ENCODE measurements at places on chromosomes 6 and 20.

- no peak for DNase-seq
Observed at GRCh38 chr20:57567471-57568079, 6.7 kb downstream of the PCK1 start.

- peak; percentile 61 for DNase-seq
Observed at GRCh38 chr6:14108571-14109410, 8.8 kb upstream of the CD83 start.

DNA sequence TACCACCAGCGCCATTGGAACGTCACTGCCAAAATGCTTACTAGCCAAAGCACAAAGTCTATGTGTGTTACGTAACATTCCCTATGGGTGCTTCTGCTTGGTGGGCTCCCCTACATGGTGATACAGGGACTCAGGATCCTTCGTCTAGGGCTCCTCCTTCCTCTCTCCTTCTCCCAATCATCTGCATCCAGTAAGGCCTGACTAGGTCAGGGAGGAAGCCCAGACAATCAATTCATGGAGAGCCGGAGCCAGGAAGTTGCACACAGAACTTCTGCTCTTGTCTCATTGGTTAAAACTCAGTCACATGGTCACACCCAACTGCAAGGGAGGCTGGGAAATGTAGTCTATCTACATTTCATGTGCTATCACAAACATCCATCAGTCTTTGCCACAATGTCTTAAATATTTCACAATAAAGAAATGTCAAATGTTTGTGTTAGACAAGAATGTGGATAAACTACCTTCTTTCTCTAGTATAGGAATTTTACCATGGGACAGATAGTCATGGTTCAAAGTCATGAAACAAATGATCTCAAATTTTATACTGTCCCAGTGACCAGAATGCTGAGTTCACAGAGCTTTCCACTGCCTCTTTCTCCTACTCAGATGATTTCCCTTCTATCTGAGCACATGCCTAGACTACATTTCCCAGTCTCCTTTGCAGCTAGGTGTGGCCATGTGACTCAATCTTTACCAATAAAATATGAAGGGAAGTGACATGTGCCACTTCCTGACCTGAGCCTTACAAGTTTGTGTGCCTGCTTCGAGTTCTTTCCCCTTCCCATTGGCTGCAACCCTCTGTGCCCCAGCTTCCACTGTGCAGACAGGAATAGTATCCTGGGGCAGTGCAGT is 9.3 kb upstream of the KCNK15 start:
- peak; percentile 50 for DNase-seq

DNA sequence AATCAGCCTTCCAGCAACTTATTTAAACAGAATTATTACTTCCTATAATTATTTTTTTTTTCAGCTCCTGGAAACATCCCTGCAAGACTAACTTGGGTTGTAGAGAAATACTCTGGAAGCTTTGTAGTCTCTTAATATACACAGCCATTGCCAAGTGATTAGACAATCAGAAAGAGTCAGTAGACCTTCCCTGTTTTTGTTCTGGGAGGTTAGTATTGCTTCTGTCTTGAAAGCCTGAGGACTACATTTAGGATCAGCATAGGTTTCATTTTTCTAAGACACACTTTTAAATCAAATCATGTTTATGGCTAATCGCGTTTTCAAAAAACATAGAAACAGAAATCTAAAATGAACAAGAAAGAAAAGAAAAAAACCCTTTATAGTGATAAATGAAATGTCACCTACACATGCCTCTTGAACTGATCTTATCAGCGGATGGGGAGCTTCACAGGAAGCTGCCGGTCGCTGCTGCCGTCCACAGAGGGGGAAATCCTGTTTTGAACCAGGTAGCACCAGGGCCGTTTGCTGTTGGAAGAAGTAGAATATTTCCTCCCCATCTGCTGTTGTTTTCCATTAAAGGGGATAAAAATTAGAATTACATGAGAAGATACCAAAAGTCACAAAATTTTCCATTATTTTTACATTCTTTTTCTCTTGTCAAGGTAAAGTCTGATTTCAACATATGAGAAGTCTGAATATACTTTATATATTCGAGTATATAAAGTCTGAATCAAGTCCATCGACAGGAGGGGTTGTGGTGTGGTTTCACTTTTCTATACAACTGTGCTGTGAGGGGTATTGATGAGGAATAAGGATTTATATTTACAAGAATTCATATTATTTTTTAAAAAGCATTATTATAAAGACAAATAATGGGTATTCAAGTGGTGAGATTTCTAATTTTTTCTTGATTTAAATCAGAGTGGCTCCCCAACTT is 94.6 kb downstream of the ARMC2 start:
- peak; percentile 76 for DNase-seq

DNA sequence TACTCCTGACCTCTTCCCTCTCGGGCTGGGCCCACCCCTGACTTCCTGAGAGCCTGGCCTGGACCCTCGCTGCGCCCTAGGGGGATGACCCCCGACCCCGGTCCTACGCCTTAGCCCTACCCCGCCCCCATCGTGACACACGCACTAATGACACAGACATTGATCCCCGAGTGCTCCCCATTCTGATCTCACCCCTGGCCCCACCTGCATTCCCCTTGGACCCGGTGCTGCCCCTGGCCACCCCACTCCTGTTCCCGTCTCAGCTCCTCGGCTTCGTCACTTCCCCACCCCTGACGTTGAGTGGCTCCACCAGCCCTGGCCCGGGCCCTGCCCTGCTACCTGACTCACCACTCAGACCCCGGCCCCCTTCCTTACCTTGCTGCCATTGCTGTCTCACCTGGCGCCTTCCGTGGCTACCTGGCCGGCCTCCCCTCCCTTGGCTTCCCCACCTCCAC is 12.1 kb downstream of the RBCK1 start:
- DNase-seq, result no peak

GRCh38 chr20:49388744-49389143 is 93.7 kb downstream of the KCNB1 start:
- no peak for DNase-seq

Data from activated CD8-positive, alpha-beta T cell treated with anti-CD3 and anti-CD28 coated beads for 36 hours (primary cell).